ENCODE measurements at places on chromosomes 12 and 14.

- DNase-seq, result peak; percentile 60
Measured at GRCh38 chr12:122099856-122100255, 21.3 kb downstream of the MLXIP start.

- no peak for DNase-seq
Measured at GRCh38 chr14:85508863-85509262, 21.1 kb upstream of the FLRT2 start.

- DNase-seq, result no peak
Measured at GRCh38 chr14:23359167-23359626, 5.8 kb downstream of the EFS start.

DNA sequence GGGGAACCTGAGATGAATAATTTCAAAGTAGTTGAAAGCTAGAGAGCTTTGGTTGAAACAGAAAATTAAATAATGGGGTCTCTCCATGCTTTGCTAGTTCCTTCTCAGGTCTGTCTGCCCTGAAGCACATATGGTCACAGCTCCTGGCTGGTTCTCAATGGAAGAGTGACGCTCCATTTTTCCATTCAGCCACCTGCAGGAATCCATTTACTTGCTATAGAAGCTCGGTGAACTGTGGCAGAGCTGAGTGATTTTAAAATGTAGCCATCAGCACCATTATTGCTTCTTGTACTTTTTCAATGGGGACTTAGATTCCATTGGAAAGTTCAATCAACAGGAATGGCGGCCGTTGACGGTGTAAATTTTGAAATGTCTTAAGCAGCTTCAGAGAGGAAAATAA lies 525.2 kb downstream of the GLT1D1 start:
- no peak for DNase-seq

- DNase-seq, result no peak
Measured at GRCh38 chr12:52084491-52085231, 5.2 kb downstream of the SMIM41 start.

- peak; percentile 19 for DNase-seq
Measured at GRCh38 chr14:99524804-99525698, 43.8 kb downstream of the CCNK start.

DNA sequence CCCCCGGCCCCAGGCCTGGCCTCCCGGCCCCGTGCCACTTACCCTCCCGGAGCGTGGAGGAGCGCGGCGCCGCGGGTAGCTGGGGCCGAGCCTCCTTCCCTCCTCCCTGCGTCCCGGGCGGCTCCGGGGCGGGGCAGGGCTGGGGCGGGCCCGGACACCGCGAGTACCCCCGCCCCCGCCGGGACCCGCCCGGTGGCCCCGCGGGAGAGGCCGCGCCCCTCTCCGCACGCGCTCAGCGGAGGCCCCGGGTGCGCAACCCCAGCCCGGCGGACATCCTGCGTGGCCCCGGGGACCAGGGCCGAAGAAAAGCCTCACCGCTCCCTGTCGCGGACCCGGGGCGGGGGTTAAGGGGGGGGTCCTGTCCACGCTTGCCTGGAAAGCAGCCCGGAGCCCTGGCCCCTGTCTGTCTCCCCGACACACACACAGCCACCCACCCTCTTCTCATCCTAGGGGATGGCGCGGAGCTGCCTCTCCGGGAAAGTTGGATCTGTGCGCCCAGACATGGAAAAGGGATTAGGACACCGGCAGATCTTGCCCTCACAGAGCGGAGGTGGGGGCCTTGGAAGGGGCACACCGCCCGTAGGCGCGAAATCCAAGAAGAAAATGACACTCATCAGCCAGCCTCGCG lies at the start of gene SYNE3:
SYNE3 (minus strand) TSS at position 97 of the 628 bp plus-strand sequence. CDS start 40,829 bp downstream, outside the sequence.
- DNase-seq, result peak; percentile 55

- no peak for DNase-seq
Measured at GRCh38 chr12:9367201-9367600, 159.0 kb upstream of the PZP start.
